Stimulated activated CD8-positive, alpha-beta memory T cell treated with anti-CD3 and anti-CD28 coated beads, Interleukin-4, amount 100 ng/mL, for 48 hours (primary cell): ENCODE measurements at places on chromosomes 11 and 22.

DNA sequence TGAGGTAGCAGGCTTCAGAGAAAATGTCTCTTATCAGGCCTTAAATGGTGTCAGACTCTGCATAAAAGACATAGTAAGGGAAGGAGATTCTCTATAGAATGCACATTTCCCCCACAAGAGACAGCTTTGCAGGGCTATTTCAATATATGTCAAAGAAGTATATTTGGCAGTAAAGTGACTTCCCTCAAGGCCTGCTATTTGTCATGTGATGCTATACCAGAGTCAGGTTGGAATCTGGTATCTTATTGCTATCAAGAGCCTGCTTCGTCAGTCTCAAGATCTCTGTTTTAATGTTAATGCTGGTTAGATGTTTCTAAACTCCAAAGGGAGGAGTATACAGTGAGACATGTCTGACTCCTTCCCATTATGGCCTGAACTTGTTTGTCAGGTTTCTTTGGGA, 40.4 kb upstream of the MTMR2 start:
- no peak for DNase-seq

DNA sequence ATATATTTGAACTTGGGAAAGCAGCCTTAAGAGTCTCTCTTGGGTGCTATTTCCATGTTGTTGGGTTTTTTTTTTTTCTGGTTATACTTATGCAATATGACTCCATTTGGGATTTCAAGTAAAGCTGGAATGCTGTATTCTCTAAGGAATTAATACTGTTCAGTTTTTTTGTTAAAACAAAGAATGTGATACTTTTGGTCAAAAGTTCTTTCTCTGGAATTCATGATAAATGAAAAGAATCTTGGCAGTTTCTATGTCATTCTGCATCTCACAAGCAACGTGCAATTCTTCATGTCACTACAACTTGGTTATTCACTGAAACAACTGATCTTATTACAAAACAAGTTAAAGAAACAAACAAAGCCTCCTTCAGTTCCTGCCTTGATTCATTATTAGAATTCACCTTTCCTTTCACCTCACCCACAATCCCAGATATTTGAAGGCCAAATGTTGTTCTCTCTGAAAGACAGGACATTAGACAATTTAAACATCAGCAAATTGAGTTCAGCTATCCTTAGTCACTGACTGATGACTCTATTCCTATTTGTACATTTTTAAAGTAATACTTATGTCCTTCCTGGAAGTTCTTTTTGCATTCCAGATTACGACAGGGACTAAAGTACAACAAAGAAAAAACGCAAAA, 176.2 kb downstream of the SBF2 start:
- DNase-seq: no peak

GRCh38 chr22:19180740-19181410, 2.3 kb upstream of the SLC25A1 start:
- DNase-seq: no peak

DNA sequence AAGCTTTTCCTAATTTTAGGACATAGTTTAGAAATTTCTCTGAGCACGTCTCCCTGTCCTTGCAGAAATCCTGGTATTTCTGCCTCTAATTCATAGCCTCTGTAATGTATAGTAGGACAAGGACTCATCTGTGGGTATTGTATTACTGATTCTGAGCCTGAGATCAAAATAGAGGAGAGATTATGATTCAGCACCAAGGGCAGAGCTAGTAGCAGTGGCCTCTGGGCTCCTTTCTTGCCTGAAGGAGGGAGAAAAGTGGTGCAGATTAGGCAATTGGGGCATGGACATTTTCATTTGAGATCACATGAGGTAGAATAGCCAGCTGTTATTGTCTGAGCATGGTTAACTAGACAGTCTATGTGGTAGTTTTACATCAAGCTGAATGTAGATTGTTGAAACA, 2.8 kb downstream of the MADD start:
- DNase-seq: no peak

DNA sequence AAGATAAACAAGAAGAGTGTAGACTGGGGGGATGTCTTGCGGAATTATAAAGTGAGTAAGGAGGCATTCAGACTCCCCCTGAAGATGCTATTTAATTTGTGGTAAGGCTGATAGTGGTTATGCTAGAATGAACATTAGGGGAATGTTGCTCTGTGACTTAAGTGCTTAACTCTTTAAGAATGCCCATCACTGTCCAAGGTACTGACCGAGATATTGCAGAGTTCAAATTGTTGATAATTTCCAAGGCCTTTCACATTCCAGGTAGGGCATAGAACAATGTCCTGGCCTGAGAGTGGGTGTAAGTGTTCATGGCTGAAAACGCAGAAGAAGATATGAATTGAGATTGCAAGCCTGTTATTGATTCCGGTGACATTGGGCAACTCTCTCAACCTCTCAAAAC, 90.3 kb upstream of the SEZ6L start:
- no peak for DNase-seq

GRCh38 chr11:103499710-103500340, 390.6 kb downstream of the DYNC2H1 start:
- no peak for DNase-seq

- peak; percentile 17 for DNase-seq
These were observed 1341.8 kb downstream of the TBC1D22A start for GRCh38 chr22:48104102-48104738.

- DNase-seq: no peak
These were observed 9.3 kb downstream of the TKFC start for GRCh38 chr11:61342207-61342803.
